ENCODE measurements at places on chromosomes 1 and 21. TPM values are rescaled to one million over a fixed set of nuclear protein-coding genes. Genes with fewer than 3 reads are reported as not detected.

DNA sequence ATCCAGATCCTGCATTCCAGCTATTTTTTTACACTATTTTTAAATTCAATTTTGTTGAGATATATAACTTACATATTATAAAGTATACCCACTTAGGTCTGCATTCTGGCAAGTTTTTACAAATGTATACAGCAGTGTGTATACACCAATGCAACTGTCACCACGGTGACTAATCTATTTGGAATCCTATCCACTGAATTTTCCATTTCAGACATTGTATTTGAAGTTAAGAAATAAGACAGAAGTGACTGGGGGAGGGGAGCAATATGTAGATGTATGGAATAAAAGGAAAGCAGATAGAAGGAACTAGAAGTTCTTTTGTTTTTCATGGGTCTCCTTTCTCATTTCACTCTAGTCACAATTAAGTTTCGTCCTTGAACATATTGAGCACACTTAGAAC is 431.5 kb upstream of the CHRM3 start:
- DNase-seq, result no peak

DNA sequence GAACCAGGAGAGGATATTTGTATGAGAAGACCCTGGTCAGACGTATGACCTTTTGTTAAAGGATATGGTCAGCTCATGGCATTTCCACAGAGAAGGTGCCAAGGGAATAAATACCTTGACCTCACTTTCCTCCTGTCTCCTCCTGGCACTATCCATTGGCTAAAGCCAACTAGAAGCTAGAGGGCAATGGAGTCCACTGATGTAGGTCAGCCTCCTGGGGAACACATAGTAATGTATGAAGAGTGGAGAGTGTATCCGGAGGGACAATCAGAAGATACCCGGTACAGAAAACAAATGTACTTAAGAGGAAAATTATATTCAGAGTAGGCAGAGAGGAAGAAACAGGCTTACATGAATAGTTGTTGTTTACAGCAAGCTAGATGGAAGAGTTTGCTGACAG is 698 bp upstream of the NTMT2 start:
- DNase-seq, result no peak

DNA sequence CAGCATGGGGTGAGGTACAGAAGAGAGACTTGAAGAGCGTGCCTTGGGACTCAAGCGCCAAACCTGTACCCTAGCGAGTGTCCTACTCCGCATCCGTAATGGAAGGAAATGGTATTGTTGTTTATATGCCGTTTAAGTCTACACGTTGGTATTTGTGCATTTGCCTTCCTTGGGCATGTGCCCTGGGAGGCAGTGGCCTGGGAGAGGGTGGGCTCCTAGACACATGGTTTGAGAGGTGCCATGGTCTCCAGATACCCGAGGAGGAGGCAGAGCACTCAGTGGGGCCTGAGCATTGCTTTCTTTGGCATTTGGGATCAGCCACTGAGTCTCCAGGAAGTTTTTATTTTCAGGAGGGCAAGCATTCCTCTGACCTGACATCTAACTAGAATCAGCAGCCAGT is 6.5 kb downstream of the ZNF672 start:
- DNase-seq, result peak; percentile 81

- no peak for DNase-seq
These were observed 28.6 kb downstream of the DSTYK start for GRCh38 chr1:205182930-205183329.

DNA sequence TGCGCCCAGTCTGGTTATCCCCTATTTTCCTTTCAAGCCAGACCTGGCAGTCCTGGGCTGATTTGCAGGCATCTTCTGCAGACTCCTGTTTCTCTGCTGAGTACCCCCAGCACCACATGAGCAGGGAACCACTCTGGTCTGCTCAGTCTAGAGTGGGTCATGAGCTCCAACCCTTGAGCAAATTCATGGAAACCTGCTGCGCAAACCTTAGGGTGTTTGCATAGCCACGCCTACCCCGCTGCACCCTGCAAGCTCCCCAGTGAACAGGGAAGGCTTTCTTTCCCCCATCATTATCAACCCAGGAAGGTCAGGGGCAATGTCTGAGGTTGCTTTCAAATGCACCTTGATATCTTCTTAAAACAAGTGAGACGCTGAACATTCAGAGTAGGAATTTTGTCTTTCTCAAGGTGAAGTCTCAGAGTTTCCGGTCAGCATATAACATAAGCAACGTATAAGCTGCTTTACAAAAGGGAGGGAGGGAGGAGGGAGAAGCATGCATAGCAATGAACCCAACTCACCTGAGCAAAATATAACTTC is 11.1 kb upstream of the KCNE1 start:
- no peak for DNase-seq

- DNase-seq, result no peak
These were observed 38.6 kb upstream of the SLC35F3 start for GRCh38 chr1:233865902-233866301.

- no peak for DNase-seq
These were observed 158.7 kb downstream of the SIPA1L2 start for GRCh38 chr1:232471250-232471649.

DNA sequence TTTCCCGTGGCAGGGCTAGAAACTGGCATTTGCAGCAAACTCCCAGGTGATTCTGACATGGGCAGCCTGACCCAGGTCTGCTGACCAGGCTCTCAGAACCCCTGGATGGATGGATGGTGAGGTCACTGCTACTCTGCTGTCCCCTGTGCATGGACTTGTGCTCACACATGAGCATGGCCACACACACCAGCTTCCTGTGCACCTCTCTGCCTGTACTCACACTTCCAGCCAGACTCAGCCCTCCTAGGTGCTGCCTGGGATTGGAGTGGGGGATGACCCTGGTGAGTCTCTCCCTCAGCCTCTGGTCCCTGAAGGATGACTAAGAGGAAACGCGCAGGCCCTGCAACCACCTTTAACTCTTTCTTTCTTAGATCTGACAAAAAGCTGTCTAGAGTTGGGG is 361.1 kb downstream of the HHAT start:
- no peak for DNase-seq

DNA sequence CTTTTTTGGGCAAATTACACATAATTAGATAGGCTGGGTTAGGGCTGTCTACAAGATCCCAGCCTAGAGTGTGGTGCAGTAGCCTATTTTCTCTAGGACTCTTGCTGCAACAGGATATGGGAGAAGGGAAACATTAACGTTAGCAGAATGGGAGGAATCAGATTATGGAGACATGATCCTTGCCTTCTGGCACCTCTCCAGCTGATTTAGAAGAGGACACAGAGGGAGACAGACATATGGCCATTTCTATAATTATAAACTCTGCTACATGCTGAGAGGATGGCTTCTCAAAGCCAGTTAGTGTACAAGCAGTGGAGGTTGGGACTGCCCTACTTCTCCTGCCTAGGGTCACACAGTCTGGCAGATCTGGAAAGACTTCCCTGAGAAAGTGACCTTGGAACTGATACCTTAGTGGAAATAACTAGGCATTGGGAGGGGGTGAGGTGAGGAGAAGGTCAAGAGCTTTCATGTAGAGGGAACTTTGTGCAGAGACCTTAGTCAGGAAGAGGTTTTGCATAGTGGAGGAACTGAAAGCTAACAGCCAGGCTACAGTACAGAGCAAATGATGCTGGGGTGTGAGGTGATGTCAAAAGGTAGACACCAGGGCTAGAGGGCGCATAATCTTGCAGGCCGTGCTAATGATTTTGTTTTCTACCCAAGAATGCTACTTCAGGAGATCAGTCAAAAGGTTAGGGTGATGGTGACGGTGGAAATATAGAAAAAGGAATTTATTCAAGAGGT is 1.2 kb upstream of the CD1D start:
- no peak for DNase-seq

CELA2A gene
- total RNA-seq, result 0.74 TPM

MROH7 gene
- total RNA-seq, result 2.4 TPM

LRRN2 gene
- 5.7 TPM for total RNA-seq

ATP1A4 gene
- 0.39 TPM for total RNA-seq
